PC-3 (cell line): ENCODE measurements at places on chromosomes 6 and 20. TPM values are rescaled to one million over a fixed set of nuclear protein-coding genes. Genes with fewer than 3 reads are reported as not detected.

- H3K36me3 ChIP-seq = no peaks in the 10 kb centered on the region
- no peak overlapping the region for H3K4me3 ChIP-seq
- no peak overlapping the region for H3K27ac ChIP-seq
- no peaks in the 10 kb centered on the region for H3K4me1 ChIP-seq
Observed at GRCh38 chr6:3565291-3565690, 108.4 kb upstream of the SLC22A23 start.

DNA sequence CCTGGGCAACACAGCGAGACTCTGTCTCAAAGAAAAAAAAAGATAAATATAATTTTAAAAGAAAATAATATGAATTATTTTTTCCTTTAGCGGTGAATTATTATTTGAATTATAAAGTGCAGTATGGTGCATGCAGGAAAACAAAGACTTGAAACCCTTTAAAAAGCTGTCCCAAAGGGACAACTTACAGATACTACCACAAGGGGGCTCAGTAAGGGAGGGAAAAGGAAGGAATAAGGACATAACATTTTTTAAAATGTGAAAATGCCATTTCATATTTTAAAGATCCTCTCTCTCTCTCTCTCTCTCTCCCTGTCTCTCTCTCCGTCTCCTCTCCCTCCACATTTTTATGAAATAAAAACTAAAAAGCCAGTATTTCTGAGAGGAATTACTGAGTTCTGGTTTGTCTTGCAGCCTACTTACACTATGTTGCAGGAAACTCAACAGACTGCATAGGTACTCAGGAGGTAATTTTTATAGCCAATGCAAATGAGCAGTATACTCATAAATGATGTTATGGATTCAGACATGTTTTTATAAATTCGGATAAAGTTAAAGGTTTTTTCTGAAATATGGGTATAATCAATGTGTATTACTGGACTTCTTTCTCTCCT lies 455.0 kb upstream of the GJE1 start:
- no peak overlapping the region for H3K4me3 ChIP-seq
- H3K27me3 ChIP-seq = no peaks in the 10 kb centered on the region
- H3K27ac ChIP-seq = no peak overlapping the region
- peak; percentile 63 for DNase-seq
- no peaks in the 10 kb centered on the region for H3K4me1 ChIP-seq
- H3K36me3 ChIP-seq = no peaks in the 10 kb centered on the region

GRCh38 chr20:36632487-36633284 lies 13.3 kb downstream of the SLA2 start:
- no peaks in the 10 kb centered on the region for H3K4me1 ChIP-seq
- no peaks in the 10 kb centered on the region for H3K36me3 ChIP-seq
- no peaks in the 10 kb centered on the region for H3K27me3 ChIP-seq
- DNase-seq = no peak
- no peak overlapping the region for H3K4me3 ChIP-seq
- no peak overlapping the region for H3K27ac ChIP-seq

- H3K4me3 ChIP-seq = no peak overlapping the region
- H3K27ac ChIP-seq = no peak overlapping the region
- H3K27me3 ChIP-seq = no peaks in the 10 kb centered on the region
- no peaks in the 10 kb centered on the region for H3K36me3 ChIP-seq
Observed at GRCh38 chr20:5205348-5206210, 78.8 kb downstream of the CDS2 start.

DNA sequence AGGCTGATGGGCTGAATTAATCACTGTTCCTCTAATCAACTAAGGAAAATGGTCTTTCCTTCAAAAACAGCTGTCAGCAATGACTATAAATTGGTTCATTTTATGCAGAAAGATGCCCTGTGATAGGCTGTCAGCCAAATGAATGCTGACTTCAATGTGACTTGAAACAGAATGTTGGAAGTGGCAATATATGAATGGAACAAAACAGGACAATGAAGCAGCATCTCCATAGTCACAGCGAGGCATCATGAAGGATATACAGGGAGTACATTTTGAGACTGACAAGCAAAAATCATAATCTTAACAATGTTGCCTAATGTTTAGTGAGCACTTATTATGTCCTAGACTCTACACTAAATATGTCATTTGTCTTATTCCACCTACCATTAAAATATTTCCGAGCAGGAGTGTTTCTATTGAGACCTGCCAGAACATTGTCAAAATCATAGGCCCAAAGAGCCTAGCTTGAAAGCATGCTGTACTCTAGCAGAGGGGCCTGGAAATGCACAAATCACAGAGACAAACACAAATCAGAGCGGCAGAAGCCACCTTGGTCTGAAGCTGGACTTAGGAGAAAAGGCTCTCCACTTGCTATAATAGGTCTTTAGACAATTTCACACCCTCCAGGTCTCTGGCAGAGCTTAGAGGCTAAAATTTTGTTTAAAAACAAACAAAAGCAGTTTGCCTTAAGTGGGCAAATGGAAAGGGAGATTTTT lies 63.3 kb downstream of the FAM50B start:
- H3K4me1 ChIP-seq = peaks cover 44% of the 10 kb centered on the region
- no peaks in the 10 kb centered on the region for H3K36me3 ChIP-seq
- DNase-seq = peak; percentile 32
- H3K27ac ChIP-seq = peak overlapping the region; percentile 95
- no peaks in the 10 kb centered on the region for H3K27me3 ChIP-seq

- H3K4me1 ChIP-seq = peaks cover 49% of the 10 kb centered on the region
- DNase-seq = peak; percentile 89
- H3K27me3 ChIP-seq = no peaks in the 10 kb centered on the region
- H3K36me3 ChIP-seq = no peaks in the 10 kb centered on the region
- H3K27ac ChIP-seq = peak overlapping the region; percentile 97
Observed at GRCh38 chr6:44675449-44675848, 287.9 kb downstream of the CDC5L start.

DNA sequence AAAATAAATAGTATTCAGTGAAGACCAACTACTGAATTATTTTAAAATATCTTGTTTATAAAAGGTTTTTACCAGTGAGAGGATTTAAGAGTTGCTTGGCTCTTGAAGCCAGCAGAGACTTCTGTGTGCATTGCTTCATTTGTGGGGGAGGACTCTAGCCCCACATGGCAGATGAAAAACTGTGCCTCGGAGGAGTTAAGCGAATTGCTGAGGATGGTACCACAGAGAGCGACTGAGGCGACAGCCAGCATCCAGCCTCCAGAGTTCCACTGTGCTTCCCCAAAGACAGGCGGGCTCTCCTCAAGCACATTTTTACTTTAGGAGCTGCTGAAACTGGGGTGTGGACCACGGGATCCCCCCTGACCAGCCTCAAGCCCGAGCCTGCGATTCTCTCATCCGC lies 80.7 kb downstream of the THBS2 start:
- no peak overlapping the region for H3K4me3 ChIP-seq
- no peaks in the 10 kb centered on the region for H3K27me3 ChIP-seq
- DNase-seq = no peak
- peaks cover 26% of the 10 kb centered on the region for H3K4me1 ChIP-seq
- peak overlapping the region; percentile 97 for H3K27ac ChIP-seq

- no peak overlapping the region for H3K4me3 ChIP-seq
- peaks cover 25% of the 10 kb centered on the region for H3K27me3 ChIP-seq
- no peak for DNase-seq
- no peaks in the 10 kb centered on the region for H3K4me1 ChIP-seq
Observed at GRCh38 chr20:48115502-48115901, 330.2 kb upstream of the SULF2 start.

GRCh38 chr6:125157725-125158124 lies 4.2 kb downstream of the TPD52L1 start:
- no peak for DNase-seq
- no peaks in the 10 kb centered on the region for H3K36me3 ChIP-seq
- no peak overlapping the region for H3K27ac ChIP-seq
- no peaks in the 10 kb centered on the region for H3K27me3 ChIP-seq
- no peak overlapping the region for H3K4me3 ChIP-seq

DNA sequence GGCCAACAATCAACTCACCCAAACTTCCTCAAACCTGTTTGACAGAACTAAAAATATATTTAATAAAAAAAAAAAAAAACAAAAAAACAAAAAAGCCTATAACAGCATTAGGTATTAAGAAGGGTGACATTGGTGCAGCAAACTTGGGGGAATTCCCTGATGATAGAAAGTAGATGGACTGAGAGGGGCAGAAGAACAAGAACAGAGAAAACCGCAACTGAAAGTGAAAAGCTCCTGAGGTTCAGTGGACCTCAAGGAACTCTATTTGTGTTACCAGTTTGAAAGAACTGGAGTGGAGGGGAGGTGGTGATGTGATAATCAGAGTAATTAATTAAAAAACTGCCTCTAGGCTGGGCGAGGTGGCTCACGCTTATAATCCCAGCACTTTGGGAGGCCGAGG lies 53.8 kb downstream of the MACROD2 start:
- no peak for DNase-seq
- no peaks in the 10 kb centered on the region for H3K27me3 ChIP-seq
- H3K4me1 ChIP-seq = no peaks in the 10 kb centered on the region
- H3K36me3 ChIP-seq = no peaks in the 10 kb centered on the region

GRCh38 chr20:37262505-37262904 lies 891 bp upstream of the GHRH start:
- H3K27me3 ChIP-seq = peaks cover 15% of the 10 kb centered on the region
- peaks cover 14% of the 10 kb centered on the region for H3K4me1 ChIP-seq
- no peaks in the 10 kb centered on the region for H3K36me3 ChIP-seq
- no peak for DNase-seq
- H3K27ac ChIP-seq = no peak overlapping the region

DNA sequence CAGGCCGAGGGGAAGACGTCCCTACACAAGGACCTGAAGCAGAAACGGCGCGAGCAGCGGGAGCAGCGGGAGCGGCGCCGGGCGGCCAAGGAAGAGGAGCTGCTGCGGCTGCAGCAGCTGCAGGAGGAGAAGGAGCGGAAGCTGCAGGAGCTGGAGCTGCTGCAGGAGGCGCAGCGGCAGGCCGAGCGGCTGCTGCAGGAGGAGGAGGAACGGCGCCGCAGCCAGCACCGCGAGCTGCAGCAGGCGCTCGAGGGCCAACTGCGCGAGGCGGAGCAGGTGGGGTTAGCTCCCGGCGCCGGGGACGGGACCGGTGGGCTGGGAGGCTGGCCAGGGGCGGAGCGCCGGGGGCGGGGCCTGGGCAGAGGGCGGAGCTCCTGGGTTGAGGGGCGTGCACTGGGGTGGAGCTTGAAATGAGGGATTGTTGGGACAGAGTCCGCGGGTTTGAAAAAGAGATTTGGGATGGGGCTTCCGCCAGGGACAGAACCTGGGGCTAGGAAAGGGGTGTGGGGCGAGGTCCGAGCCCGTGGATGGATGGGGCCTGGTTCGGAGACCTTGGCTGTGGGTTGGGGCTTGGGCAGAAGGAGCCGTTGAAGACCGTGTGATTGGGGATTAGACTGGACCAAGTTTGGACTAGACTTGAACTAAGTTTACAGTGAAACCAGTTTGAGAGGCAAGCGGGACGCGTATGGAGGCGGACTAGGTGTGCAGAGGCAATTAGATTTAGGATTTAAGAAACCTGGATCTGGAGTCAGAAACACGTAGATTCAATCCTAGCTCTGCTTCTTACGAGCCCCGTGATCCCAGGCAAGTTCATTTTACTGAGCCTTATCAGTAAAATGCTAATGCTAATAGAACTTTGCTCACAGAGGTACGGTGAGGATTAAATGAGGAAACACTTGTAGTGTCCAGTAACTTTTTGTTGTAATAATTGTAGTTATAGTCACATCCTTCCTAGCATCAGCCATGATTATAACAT lies 20.9 kb downstream of the DEF6 start:
- no peak overlapping the region for H3K27ac ChIP-seq
- DNase-seq = peak; percentile 88
- 0 out of 2 replicates have a peak, but pooled peaks cover 5% of the 10 kb centered on the region for H3K36me3 ChIP-seq

DNA sequence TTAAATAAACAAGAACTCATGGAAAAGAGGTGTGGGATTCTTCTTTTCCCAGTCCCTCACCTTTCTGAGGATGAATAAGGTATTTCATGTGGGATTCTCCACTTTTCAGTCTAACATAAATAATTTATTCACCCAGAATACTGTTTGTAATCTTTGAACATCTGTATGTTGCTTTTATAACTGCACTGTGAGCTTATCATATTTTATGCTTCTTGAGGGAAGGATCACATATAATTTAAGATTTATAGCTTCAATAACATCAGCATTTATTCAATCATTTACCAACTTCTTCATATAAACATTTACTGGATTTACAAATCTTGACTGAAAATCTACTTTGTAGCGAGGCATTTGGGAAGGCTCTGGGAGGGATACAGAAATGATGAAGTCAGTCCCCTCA lies 154.2 kb upstream of the KCNK16 start:
- no peak for DNase-seq
- peaks cover 7% of the 10 kb centered on the region for H3K27me3 ChIP-seq
- H3K4me1 ChIP-seq = no peaks in the 10 kb centered on the region
- no peak overlapping the region for H3K27ac ChIP-seq
- no peaks in the 10 kb centered on the region for H3K36me3 ChIP-seq
- H3K4me3 ChIP-seq = no peak overlapping the region

DNA sequence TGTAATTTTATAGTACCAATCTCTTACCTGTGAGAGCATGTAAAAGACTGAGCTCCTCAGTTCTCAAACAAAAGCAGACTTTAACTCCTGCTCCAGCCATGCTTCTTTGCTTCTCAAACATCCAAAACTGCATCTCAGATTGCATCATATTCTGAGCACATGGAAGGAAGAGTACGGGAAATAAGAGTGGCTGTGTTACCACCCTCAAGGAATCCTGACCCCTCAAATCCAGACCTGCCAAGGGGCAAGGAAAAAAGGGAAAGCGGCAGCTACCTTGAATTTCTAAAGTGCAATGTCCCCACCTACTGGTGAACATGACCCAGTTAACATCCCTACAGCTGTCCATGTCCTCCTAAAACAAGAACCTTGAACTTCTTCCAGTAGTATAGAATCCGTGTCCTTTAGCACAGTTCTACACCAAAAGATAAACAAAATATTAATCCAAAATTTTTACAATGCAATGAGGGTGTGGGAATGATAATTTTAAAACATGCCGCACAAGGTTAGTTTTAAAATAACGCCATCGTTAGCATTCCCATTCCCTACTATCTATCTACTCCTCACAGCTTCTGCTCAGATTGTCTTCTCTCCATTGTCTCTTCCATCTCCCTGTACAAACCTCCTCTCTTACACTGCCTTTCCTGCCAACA lies 34.1 kb upstream of the HLA-DQB1 start:
- peak; percentile 68 for DNase-seq
- no peaks in the 10 kb centered on the region for H3K4me1 ChIP-seq
- H3K27ac ChIP-seq = no peak overlapping the region
- no peak overlapping the region for H3K4me3 ChIP-seq

- DNase-seq = peak; percentile 34
- H3K4me3 ChIP-seq = no peak overlapping the region
- peaks cover 44% of the 10 kb centered on the region for H3K27me3 ChIP-seq
- no peaks in the 10 kb centered on the region for H3K36me3 ChIP-seq
Observed at GRCh38 chr20:6140947-6141346, 18.1 kb upstream of the FERMT1 start.

- no peaks in the 10 kb centered on the region for H3K36me3 ChIP-seq
- H3K27ac ChIP-seq = no peak overlapping the region
- H3K4me1 ChIP-seq = no peaks in the 10 kb centered on the region
- no peak for DNase-seq
- no peak overlapping the region for H3K4me3 ChIP-seq
Observed at GRCh38 chr6:154427446-154427845, 70.8 kb upstream of the IPCEF1 start.

GRCh38 chr6:132063204-132063603 lies 112.0 kb upstream of the CCN2 start:
- no peaks in the 10 kb centered on the region for H3K36me3 ChIP-seq
- peaks cover 28% of the 10 kb centered on the region for H3K4me1 ChIP-seq
- no peak for DNase-seq
- H3K27me3 ChIP-seq = no peaks in the 10 kb centered on the region
- 0 out of 2 replicates have a peak overlapping the region, but pooled peaks have one; percentile 2 for H3K27ac ChIP-seq

The BPIFA1 gene
- total RNA-seq = not detected in 2 replicates

The SPATS1 gene
- not detected in 2 replicates for total RNA-seq

The MAFB gene
- 0.04 TPM in 1 of 2 replicates, not detected in the other for total RNA-seq

The CST5 gene
- total RNA-seq = not detected in 2 replicates

The OPN5 gene
- total RNA-seq = not detected in 2 replicates

The DEFB132 gene
- total RNA-seq = not detected in 2 replicates

The CDS2 gene
- total RNA-seq = 13.2 and 17.1 TPM in 2 replicates

The SEMG1 gene
- not detected in 2 replicates for total RNA-seq
